ENCODE measurements at places on chromosomes 2 and 18.

- no peak for DNase-seq
These were observed 10.8 kb downstream of the DSG2 start for GRCh38 chr18:31508781-31509180.

DNA sequence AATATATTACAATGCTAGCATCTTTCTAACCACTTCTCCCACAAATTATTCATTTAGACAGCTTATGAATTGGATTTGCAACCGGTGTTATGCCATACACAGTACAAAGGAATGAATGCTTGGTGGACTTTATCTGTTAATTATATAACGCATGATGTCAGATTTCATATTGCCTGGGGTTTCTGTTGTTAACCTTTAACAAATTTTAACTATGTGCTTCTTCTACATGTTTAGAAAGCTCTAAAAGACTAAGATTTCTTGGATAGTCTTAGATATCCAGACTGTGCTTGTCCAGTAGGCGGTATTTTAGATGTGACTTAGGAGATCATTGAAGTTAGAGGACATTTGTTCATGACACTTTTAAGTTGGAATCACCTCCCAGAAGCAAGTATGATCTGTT is 976.3 kb downstream of the TMEM182 start:
- DNase-seq, result no peak

- DNase-seq, result no peak
These were observed 23.7 kb upstream of the SCYGR1 start for GRCh38 chr2:227411320-227411989.

DNA sequence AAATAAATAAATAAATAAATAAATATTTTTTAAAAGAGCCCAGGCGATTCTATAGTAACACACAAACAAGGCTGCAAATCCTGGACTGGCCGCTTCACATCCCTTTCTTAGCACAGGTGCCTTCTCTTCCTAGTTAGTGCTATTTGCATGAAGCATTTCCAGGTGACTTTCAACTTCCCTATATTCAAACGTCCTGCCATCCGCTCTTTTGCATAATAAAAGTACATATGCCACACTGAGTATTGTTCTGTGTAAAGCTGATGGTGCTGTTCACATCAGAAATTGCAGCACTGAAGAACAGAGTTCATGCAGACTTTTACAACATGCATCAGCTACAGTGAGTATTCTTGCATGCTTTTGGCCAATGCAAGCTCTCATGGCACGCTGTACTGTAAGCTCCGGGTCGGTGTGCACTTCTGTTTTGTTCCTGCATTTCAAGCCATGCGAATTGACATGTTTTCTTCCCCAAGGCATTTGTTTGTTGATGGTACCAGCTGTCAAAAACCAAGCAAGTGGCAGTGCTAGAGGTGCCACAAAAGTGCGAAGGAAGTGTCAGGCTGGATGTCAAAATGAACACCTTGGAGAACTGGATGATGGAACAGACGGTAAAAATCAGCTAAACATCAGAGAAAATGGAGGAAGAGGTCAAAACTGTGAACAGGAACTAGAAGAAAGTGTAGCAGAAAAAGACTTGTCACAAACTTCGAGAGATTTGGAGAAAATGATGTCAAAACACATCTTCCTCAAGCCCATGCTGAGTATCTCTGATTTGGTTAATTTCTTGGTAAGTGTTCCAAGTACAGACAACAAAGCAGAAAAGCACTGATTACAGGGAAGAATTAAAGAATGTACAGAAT is 25.5 kb upstream of the CEP68 start:
- DNase-seq, result no peak

- peak; percentile 33 for DNase-seq
These were observed 98.7 kb downstream of the TWIST2 start for GRCh38 chr2:238946318-238947242.

DNA sequence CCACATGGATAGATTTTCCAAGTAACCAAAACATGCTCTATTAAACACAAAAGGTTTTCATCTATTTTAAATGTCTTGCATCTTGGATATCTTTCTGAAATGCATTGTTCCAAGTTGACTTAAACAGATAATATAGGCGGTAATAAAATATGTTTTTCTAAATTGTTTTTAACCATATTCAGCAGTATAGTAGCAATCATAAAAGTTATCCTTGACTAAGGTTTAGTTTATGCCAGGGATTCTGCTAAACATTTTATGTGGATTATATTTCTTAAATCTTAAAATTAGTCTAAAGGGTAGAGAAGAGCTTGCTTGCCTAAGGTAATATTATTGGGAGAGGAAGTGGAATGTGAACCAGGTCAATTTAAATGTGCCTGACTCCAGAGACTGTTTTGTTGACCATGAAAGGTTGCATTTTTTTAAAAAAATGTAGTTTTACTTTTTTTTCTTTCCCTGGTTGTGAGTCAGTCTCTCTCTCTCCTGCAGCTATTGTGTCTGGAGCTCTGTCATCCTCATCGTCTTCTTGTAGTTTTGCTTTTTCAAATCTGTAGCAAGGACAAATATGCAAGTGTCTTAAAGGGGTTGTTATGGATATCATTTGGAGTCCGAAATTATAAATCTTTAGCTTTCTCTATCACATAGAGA is 309.1 kb upstream of the COL3A1 start:
- no peak for DNase-seq

- DNase-seq, result no peak
These were observed 116.3 kb upstream of the ID2 start for GRCh38 chr2:8565399-8566154.

- no peak for DNase-seq
These were observed 898.2 kb downstream of the NRXN1 start for GRCh38 chr2:50133766-50134165.

DNA sequence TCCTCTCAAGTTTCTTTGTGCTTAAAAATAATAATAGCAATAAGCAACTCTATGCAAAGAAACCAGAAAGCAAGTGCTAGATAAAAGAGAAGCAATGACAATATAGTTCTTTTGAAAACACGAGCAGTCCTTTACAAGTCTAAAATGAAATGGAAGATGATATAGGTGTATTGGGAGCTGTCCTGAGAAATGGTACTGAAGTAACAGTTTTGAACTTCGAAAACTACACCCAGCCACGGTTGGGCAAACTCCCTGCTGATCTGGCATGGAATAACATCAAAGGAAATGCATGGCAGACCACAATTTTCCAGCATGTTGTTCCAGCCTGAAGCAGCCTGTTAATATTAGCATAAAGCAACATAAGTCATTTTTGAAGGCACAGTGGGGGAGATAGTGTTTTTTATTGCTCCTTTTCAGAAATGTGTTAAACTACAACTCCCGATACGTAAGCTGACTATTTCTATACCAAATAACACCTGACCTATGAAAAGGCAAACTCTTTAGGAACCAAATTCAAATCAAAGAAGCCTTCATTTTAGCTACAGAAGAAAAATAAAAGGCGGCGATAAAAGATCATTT is 596.1 kb upstream of the KLHL29 start:
- no peak for DNase-seq

- no peak for DNase-seq
These were observed 67.2 kb downstream of the LCLAT1 start for GRCh38 chr2:30514134-30514847.

GRCh38 chr2:201517094-201517493 is 65.6 kb downstream of the STRADB start:
- DNase-seq, result no peak

- DNase-seq, result peak; percentile 69
These were observed at the start of gene NAB1 for GRCh38 chr2:190649035-190649797. TSS of gene NAB1 (plus strand) at chr2:190649083. CDS start at chr2:190659177, 10,094 bp downstream.

DNA sequence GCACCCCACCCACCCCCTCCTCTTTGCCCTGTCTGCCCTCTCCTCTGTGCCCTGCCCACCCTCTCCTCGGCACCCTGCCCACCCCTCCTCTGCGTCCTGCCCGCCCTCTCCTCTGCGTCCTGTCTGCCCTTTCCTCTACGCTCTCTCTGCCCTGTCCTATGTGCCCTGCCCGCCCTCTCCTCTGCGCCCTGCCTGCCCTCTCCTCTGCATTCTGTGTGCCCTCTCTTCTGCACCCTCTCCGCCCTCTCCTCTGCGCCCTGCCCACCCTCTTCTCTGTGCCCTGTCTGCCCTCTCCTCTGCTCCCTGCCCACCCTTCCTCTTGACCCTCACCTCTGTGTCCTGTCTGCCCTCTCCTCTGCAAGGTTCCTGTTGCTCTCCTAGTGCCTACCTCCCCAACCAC is 233.6 kb downstream of the SMAD2 start:
- DNase-seq, result no peak

DNA sequence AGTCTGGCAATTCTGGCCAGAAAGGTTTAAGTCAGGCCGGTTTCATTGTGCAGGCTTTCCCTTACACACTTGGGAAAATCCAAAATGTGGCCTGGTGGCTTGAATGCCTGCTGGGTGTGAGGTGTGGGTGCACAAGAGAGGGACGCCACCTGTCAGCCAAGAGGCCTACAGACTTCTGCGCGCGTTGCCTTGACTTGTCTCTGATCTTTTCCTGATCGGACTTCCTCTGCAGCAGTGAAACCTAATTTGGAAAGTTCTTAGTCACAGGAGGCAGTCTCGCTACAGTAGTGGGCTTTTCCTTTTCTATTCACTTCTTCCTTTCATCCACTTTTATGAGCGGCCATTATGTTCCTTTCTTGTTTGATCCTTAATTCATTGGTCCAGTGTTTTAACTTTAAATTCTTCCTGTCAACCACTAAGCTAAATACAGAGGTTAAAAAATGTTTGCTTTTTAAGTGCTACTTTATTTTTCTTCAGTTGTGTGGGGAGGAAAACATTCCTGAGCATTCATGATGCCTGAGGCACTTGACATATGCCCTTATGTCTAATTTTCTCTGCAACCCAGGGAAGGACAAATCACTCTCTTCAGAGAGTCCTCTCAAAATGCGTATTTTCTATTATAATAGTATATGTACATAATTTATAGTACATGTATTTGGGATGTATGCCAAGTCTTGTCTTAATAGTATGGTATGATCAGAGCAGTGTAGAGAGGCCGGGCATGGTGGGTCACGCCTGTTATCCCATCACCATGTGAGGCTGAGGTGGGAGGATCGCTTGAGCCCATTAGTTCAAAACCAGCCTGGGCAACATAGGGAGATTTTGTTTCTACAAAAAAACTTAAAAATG is 128.9 kb downstream of the WDSUB1 start:
- no peak for DNase-seq

DNA sequence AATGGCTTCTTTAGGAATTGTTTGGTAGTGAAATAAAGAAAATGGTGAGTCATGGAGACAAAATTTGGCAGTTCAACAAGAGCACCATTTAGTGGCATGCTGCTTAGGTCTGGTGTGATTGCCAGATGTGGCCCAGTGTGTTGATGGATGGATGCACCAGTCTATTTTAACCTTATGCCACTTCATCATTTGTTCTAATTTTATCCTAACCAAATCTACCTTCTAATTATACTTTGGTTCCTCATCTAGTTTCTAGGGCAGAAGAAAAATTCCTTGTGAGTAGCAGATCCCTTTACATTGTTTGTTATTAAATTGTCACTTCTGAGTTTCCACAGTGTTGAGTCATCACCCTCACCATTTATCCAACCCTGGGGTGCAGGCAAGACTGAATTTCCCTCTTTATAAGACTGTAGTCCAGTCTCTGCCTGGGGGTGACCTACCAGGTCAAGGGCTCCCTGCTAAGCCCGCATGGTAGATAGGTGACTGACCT is 32.5 kb downstream of the NABP1 start:
- no peak for DNase-seq

DNA sequence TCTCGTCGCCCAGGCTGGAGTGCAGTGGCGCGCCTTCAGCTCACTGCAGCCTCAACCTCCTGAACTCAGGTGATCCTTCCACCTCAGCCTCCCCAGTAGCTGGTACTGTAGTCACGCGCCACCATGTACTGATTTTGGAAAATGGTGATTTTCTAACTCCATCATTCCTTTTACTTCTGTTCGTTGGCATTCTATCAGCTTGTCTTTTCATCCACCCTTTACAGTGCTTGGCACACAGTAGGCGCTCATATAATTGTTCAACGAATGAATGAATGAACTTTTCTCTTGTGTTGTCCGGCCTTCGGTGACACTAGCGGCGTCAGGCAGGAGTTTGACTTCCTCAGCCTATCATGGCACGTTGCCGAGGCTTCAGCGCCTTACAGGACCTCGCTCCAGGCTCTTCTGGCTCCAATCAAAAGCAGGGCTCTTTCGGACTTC is 373 bp upstream of the MTHFD2 start:
- DNase-seq, result no peak

GRCh38 chr18:6315517-6316331 is 99.0 kb downstream of the L3MBTL4 start:
- peak; percentile 72 for DNase-seq

DNA sequence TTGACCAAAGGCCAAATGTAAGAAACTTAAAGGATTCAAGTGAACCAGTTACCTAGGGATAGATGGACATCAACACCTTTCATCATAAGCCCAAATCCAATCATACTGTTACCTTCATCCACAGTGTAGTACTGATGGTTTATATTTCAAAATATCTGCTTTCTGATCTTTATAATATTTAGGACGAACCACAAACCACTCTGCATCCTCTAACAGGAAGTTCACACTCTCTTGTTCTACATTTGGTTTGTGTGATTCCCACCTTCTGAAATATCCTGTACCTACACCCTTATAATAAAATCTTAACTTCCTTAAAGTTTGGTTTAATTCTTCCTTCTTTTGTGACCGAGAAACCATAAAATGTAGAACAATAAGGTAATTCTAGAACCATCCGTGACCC is 535.7 kb upstream of the CHAC2 start:
- DNase-seq, result no peak

- DNase-seq, result no peak
These were observed 310.8 kb downstream of the PIEZO2 start for GRCh38 chr18:10838553-10838952.

- DNase-seq, result no peak
These were observed 7.2 kb upstream of the ABCB11 start for GRCh38 chr2:169038338-169038757.

- no peak for DNase-seq
These were observed 18.5 kb upstream of the CCDC93 start for GRCh38 chr2:118032169-118033013.
